ENCODE measurements at places on chromosomes 6 and 20.

- peak; percentile 71 for DNase-seq
Measured at GRCh38 chr20:47356526-47357295, at the start of gene ZMYND8. Gene ZMYND8, minus strand, starts transcription at chr20:47356699. Its CDS starts 29 bp downstream, at chr20:47356670.

DNA sequence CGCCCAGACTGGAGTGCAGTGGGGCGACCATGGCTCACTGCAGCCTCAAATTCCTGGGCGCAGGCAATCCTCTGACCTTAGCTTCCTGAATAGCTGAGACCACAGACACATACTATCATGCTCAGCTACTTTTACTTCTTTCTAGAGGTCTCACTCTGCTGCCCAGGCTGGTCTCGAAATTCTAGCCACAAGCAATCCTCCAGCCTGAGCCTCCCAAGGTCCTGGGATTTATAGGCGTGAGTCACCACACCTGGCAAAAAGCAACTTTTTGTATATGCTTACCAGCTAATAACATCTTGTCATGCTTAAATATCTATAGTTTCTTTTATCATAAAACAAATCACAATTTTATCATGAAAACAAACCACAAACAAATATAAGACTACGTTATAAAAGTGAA is 23.0 kb downstream of the RNASET2 start:
- DNase-seq: no peak

DNA sequence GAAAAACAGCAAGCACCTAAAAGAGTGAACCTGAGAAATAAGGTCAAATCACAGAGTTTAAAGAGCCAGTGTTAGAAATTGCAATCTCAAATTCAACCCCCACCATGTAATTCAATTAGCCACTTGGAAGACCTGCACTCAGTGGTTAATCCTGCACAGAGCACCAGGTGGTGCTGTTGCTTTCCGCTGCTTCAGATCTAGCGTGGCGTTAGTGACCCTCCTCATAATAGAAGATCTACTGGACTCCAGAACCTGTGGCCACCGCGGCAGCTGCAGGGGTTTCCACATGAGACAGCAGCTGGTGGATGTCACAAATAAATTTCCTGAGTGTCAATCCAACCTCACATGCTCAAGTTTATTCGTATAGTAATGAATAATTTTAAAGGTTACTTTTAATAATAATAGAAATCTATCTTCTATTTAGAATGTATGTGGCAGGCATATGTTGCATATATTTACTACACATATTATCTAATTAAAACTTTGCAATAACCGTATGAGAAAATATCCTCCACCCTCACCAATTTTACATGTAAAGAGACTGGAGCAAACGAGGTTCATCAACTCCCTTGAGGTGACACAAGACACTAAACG is 84.4 kb downstream of the SYNE1 start:
- DNase-seq: peak; percentile 78

DNA sequence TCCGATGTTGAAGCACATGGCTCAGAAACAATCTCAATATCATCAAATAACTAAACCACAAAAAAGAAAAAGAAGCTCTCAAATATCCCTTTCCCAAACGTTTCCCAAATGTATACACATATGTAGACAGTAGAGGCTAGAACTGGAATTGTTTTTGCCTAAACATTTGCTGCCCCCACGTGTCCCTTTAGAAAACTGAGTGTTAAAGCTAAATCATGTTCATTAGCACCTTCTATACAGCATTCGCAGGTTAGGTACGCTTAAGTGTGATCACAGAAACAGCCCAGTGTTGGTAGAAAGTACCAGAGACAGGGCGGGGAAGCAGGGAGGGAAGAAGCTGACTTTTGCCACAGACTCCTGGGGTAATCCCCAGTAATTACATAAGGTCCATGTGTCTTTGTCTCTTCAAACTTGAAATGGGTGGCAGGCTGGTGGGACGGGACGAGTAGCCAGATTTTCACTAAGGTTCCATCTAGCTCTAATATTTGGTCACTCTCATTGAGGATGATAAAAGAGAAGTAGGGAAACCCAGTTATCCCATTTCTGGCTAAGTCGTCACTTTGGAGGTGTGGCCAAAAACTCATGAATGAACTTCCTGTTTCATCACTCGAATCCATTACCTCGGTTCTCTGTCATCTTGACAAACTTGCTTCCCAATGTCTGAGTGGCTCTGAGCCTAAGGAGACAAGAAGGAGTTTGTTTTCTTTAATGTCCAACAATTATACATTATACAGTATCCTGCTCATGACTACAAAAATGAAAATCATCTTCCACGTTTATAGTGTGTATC is 15.0 kb upstream of the TFAP2A start:
- peak; percentile 87 for DNase-seq

GRCh38 chr6:89862698-89863097 is 31.6 kb upstream of the GJA10 start:
- no peak for DNase-seq

DNA sequence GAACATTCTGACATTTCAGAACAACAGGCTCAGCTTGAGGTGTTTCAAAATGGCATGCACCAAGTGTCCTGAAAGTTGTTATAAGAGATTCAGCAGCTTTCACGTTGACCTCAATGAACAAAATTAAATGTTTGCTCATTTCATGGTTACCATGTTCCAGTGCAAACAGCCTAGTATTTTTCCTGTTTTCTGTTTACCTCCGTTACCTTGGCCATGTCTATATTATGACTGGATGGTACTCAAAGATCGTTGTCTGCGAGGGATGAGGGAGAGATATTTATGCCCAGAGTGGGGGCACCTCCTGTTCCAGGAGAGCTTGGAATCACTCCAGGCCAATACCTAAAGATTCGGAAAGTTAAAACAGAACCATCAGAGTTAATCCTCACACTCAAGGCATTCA is 83.8 kb upstream of the SASH1 start:
- DNase-seq: no peak

DNA sequence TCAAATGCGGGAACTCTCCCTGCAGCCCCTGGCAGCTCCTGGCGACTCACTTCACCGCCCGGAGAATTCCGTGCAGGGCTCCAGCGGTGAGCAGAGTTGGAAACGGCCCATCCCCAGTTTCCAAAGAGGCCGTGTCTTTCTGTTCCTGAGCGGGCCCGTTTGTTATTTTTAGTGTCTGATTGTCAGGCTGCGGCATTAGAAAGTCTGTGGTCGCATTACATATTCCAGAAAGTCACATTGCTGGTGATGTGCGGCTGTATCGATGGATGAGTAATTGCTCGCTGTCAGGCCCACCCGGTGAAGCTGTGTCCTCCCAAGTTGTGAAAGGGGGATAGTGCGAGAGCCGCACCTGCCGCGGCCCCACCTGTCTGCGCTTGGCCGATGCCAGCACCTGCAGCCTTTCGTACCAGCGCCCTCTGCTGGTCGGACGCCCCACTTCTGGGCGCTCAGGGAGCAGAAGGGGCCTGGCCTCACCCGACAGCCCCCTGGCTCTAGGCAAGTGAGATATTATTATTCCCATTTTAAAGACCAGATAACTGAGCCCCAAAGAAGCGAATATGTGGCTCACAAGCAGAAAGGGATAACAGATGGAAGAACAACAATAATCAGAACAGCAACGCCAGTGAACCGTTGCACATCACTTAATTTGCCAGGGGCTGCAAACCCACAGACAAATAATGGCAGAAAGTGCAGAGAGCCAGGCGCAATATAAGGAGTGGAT is 244.9 kb downstream of the TSHZ2 start:
- DNase-seq: no peak
